Stimulated activated CD4-positive, alpha-beta T cell treated with anti-CD3 and anti-CD28 coated beads, Interleukin-2, amount 100 ng/mL, for 24 hours (primary cell): ENCODE measurements at places on chromosomes 12 and 14.

GRCh38 chr12:14883686-14884085, 2.0 kb downstream of the MGP start:
- no peak for DNase-seq

DNA sequence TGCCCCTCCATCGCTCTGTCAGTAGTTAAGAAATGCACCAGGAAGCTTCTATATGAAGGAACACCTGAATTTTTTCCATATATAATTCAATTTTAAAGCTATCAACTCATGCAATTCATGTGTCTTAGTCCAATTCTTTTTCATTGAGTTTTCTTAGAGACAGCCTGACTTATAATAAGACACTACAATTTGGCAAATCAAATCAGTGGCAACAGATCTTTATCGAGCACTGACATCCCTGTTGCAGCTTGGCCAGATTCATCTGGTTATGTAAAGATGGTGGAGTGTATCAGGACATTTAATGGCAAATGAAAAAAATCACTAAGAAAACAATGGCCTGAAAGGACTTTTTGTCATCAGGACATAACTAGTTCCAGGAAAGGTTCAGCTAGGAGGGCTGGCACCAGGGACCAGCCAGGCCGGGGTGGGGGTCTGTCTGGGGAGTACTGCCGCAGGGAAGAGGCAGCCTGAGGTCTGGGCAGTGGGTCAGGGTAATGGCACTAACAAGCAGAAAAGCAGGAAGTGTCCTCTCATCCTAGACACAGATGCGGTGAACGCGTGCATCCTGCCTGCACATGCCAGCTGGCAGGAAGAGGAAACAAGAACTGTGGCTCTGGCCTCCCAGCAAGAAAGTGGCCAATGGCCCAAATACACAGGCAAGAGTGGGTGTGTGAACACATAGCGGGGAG, 100.5 kb upstream of the LMNTD1 start:
- DNase-seq: no peak

- no peak for DNase-seq
These were observed 37.3 kb upstream of the BCL11B start for GRCh38 chr14:99309220-99309766.

GRCh38 chr14:55077170-55078151, 26.0 kb downstream of the MAPK1IP1L start:
- no peak for DNase-seq

GRCh38 chr12:46585854-46586621, 213.5 kb upstream of the SLC38A2 start:
- DNase-seq: peak; percentile 25

GRCh38 chr14:24353559-24354481, 14.0 kb upstream of the RIPK3 start:
- DNase-seq: no peak

DNA sequence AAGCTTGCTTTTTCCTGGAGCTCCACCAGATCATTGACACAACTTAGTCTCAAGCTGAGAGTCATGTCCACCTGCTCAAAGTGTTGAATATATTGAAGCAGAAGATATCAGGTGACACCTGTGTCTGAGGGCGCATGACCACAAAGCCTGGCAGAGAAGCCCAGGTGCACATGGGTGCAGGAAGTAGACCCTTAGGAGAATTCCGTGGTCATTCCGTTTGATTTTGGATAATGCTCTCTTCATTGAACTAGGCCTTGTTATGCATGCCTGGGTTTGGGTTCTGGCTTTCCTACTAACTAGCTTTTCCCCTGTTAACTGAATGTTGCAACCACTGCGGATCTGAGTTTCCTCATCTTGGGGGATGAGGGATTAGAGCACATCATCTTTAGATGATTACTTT, 7.1 kb downstream of the ARHGDIB start:
- no peak for DNase-seq

GRCh38 chr12:130904064-130904463, 32.2 kb downstream of the RAN start:
- no peak for DNase-seq

DNA sequence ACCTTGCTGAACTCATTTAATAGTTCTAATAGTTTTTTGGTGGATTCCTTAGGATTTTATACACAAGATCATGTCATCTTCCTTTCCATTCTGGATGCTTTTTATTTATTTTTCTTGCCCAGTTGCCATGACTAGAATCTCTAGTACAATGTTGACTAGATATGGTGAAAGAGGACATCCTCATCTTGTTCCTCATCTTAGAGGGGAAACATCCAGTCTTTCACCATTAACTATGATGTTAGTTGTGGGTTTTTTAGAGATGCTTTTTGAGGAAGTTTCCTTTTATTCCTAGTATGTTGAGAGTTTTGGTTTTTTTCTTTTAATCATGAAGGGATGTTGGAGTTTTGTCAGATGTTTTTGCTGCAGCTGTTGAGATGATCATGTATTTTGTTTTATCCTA, 8.7 kb downstream of the ANKRD13A start:
- no peak for DNase-seq

GRCh38 chr14:106021832-106022231, 495.4 kb downstream of the TMEM121 start:
- no peak for DNase-seq
